ENCODE measurements at places on chromosomes 7 and 10.

- no peak for DNase-seq
Measured at GRCh38 chr10:4033341-4033896, 248.4 kb upstream of the KLF6 start.

DNA sequence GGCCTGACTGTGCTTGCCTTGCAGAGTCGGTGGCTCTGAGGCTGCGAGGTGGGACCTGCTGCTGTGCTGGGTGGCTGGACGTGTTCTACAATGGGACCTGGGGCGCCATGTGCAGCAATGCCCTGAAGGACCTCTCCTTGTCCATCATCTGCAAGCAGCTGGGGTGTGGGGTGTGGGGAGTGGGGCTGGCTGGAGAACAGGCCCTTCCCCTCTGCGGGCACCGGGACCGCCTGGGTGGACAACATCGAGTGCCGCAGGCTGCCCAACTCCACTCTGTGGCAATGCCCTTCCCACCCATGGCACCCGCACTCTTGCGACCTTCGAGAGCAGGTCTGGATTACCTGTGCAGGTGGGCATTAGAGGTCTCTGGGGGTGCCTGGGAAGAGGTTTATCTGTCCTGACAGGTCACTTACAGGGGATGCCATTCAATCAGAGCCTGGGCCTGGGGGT, 10.9 kb downstream of the SCART1 start:
- DNase-seq: peak; percentile 9

GRCh38 chr7:138278601-138279000, 181.5 kb upstream of the TRIM24 start:
- DNase-seq: no peak

DNA sequence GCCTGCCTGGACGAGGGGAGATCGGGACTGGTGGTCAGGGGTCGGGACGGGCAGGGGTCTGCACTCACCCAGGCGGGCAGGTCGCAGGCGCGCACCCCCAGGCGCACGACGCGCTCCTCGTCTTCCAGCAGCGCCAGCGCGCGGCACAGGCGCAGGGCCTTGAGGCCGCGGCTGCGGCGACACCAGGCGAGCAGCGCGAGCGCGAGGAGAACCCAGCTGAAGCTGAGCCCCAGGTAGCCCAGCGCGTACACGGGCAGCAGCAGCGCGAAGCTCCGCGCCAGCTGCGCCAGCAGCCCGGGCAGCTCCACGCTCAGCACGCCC, 328 bp downstream of the ESYT2 start:
- peak; percentile 73 for DNase-seq

DNA sequence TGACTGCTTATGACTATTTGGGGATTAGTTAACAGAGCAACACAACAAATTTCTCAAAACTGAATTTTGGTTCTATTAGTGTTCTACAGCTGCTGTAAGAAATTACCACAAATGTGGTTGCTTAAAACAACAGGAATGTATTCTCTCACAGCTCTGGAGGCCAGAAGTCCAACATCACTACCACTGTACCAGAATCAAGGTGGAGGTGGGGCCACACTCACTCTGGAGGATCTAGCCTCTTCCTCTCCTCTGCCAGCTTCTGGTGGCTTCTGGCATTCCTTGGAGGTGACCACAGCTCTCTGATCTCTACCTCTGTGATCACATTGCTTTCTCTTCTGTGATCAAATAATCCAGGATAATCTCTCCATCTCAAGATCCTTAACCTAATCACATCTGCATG, 194.7 kb upstream of the BMPER start:
- no peak for DNase-seq

DNA sequence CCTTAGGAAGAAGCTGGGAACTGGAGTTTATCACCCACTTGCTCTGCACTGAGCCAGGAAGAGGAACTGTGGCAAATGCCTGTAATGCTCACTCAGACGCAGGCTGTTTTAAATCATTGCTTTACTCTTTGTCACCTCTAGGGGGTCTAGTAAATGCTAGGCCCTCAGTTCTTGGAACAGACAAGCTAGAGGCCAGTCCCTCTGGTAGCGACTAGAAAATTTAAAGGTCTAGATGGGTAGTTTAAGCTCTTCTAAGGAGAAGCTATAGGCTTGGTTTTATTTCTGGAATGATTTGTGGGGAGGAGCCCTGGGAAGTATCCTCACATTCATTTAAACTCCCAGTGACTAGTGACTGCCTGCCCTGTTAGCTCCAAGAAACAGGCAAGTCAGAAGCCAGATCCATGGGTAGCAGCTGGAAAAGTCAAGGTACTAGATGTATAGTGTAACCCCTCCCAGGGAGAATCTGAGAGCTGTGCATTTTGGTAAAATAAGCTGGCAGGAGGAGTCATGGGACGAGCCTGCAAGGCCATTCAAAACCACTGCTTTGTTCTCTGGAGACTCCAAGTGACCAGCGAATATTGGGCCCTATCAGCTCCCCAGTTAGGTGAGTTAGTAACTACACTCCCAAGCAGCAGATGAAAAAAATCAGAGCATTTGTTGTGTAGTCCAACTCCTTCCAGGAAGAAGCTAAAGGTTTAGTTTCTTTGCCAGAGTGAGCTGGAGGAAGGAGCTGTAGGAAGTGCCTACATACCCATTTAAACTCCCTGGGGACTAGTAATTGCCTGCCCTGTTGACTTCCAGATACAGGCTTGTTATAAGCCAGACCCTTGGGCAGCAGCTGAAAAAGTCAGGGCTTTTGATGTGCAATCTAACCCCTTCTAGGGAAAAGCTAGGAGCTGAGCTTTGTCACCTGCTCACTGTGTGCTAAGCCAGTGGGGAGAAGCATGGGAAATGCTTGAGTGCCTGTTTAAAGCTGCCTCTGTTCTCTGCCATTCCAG, 68.9 kb downstream of the DYNC1I1 start:
- DNase-seq: no peak

GRCh38 chr10:24382045-24382444, 173.1 kb downstream of the KIAA1217 start:
- DNase-seq: no peak

GRCh38 chr7:28297801-28298459, 114.4 kb upstream of the CREB5 start:
- no peak for DNase-seq

GRCh38 chr7:39910108-39910869, 39.8 kb upstream of the CDK13 start:
- DNase-seq: no peak

GRCh38 chr7:74656441-74656836, 1.1 kb upstream of the GTF2I start:
- DNase-seq: peak; percentile 50

Measured in activated CD4-positive, alpha-beta memory T cell treated with anti-CD3 and anti-CD28 coated beads, Interleukin-2, amount 10 ng/mL, durations not matched to agents 7 days and 5 days (primary cell).